ENCODE measurements at places on chromosomes 5 and 9.

DNA sequence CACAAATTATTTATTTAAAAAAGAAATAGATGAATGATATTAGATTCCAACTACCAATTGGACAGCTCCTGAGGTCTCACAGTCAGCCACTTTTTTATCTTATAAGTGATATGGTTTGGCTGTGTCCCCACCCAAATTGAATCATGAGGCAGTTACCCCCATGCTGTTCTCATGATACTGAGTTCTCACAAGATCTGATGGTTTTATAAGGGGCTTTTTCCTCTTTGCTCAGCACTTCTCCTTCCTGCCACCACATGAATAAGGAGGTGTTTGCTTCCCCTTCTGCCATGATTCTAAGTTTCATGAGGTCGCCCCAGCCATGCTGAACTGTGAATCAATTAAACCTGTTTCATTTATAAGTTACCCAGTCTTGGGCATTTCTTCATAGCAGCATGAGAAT is 12.9 kb downstream of the NLN start:
- no peak for DNase-seq

DNA sequence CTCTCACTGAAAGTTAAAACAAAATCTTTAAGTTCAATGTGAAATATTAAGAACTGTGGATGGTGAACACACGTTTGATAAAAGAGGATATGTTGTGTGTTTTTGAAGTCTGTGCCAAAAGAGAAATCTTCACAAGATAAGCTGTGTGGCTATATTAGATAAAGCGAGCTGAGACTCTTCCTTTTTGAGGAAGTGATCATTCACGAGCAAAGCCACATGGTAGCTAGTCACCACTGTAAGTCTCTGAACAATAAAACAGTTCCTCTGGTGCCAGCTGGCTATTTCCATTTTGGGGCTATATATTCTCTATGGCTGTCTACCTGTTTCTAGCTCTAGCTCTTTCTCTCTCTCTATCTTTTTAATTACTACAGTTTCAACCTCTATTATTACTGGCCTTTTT is 1849.2 kb upstream of the C9orf72 start:
- DNase-seq, result no peak

DNA sequence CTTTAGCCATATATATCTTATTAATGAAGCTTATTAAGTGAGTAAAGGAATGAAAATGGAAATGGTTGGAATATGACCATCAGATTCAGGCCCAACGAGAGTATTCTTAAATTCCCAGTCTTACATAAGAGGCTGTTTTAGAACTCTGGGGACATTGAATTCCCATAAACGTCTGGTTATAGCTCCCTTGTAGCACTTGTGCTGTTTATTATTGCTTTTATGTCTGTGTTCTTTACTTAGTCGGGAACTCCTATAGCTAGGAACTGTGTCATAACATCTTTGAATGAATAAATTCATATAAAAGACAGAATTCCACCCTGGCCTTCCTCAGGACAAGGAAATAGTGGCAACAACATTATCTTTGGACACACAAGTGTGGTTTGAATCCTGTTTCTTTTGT is 58.4 kb downstream of the SH3GL2 start:
- no peak for DNase-seq

DNA sequence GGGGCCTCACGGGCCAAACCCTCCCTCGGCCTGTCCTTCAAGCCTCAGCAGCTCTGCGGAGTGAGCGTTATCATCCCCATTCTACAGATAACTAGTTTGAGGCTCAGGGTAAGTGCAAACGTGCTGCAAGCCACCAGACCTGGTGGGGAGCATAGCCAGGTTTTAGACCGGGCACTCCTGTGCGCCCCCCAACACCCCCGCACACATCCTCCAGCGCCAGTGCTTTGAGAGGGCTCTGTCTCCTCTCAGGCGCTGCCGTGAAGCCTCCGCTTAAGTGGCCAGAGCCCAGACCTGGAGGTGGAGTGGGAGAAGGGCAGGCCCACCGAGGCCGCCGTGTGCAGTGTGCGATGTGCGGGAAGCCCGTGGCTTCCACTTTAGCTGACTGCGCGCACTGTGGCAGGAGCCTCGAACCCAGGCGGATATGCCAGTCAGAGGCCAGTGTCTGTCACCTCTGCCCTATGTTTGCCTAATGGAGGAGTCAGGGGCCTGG is 1.6 kb upstream of the MGAT1 start:
- DNase-seq, result no peak

GRCh38 chr5:87020099-87020934 is 247.4 kb upstream of the RASA1 start:
- DNase-seq, result no peak

DNA sequence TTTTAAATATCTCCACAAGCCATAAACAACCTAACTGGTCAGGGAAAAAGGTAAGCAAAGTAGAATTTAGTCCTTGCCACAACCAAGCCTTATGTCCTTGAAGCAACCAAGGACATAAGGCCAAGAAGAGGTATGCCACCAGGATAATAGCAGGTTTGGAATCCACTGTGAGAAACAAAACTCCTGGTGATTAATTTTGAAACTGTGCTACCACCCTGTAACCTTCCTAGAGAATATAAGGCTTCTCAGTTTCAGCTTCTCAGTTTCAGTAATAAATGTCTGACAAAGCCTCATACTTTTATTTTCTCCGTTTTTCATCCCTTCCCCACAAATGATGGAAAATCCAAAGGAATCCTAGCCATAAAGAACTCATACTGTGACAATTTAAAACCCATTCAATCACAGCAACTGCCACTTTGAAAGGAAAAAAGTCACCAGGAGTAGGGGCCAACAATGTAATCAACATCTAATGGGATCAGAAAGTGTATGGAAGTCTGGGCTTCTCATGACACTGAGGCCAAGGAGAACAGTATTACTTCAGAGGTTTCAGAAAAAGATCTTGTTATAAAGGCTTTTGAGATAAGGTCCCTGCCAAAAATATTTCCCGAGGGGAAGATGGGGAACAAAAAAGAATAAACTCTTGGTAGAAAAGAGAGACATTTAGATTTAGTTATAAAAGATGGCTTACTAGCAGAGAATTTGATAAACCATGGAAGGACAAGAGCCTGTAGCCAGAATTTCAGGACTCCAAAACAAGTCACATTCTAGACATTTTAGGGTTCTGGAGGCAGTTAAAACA is 189.2 kb downstream of the TSSK1B start:
- no peak for DNase-seq
